H4 (cell line): ENCODE measurements at places on chromosomes 6 and 20. TPM values are rescaled to one million over a fixed set of nuclear protein-coding genes. Genes with fewer than 3 reads are reported as not detected.

FRK gene
- 0.21 and 0.39 TPM in 2 replicates for total RNA-seq

METTL24 gene
- 0.25 TPM in 1 of 2 replicates, not detected in the other for total RNA-seq

PLA2G7 gene
- not detected in 2 replicates for total RNA-seq

LY6G6C gene
- not detected in 2 replicates for total RNA-seq

SLX4IP gene
- 4.7 and 5.2 TPM in 2 replicates for total RNA-seq

RAET1L gene
- 0.14 TPM in 1 of 2 replicates, not detected in the other for total RNA-seq

PDYN gene
- not detected in 2 replicates for total RNA-seq

RAB23 gene
- 19.9 and 30.9 TPM in 2 replicates for total RNA-seq

IPCEF1 gene
- 0.54 and 1.1 TPM in 2 replicates for total RNA-seq

UBE2C gene
- 194 and 288 TPM in 2 replicates for total RNA-seq

TTK gene
- total RNA-seq: 27.1 and 32.3 TPM in 2 replicates

BMP2 gene
- 0.97 and 1.1 TPM in 2 replicates for total RNA-seq

TPBG gene
- 15.9 and 20.3 TPM in 2 replicates for total RNA-seq

FERMT1 gene
- 0.56 and 1.6 TPM in 2 replicates for total RNA-seq

RBPJL gene
- not detected in 2 replicates for total RNA-seq

OR12D3 gene
- total RNA-seq: not detected in 2 replicates

TCF15 gene
- not detected in 2 replicates for total RNA-seq

EXOC2 gene
- 57.0 and 62.4 TPM in 2 replicates for total RNA-seq

TSHZ2 gene
- 0.33 and 1.4 TPM in 2 replicates for total RNA-seq

ITPA gene
- total RNA-seq: 55.6 and 70.1 TPM in 2 replicates

TREM1 gene
- total RNA-seq: 0.52 TPM in 1 of 2 replicates, not detected in the other

RHAG gene
- total RNA-seq: not detected in 2 replicates

EPPIN gene
- total RNA-seq: not detected in 2 replicates

ZC3H12D gene
- 0.10 and 0.17 TPM in 2 replicates for total RNA-seq

BPIFB2 gene
- not detected in 2 replicates for total RNA-seq

HRH3 gene
- total RNA-seq: not detected in 2 replicates

TRIM31 gene
- total RNA-seq: 0.12 TPM in 1 of 2 replicates, not detected in the other

CPXM1 gene
- total RNA-seq: not detected in 2 replicates

ANKRD6 gene
- 3.2 and 3.4 TPM in 2 replicates for total RNA-seq

PACSIN1 gene
- not detected in 2 replicates for total RNA-seq

HLA-DPB1 gene
- 25.4 and 47.3 TPM in 2 replicates for total RNA-seq

HLA-DRA gene
- 0.53 and 3.3 TPM in 2 replicates for total RNA-seq

COL21A1 gene
- 0.25 and 0.41 TPM in 2 replicates for total RNA-seq

TCP11 gene
- 0.14 TPM in 1 of 2 replicates, not detected in the other for total RNA-seq

RGS17 gene
- 1.1 and 1.5 TPM in 2 replicates for total RNA-seq

PPP1R14C gene
- total RNA-seq: not detected in 2 replicates

ELOVL4 gene
- total RNA-seq: 2.9 and 4.5 TPM in 2 replicates

PGBD1 gene
- total RNA-seq: 6.3 and 6.7 TPM in 2 replicates
